ENCODE measurements at places on chromosomes 16 and 17.

- H3K27me3 ChIP-seq, result no peaks in the 10 kb centered on the region
- H3K27ac ChIP-seq, result no peak overlapping the region
Observed at GRCh38 chr17:5832886-5833285, 237.3 kb upstream of the WSCD1 start.

- peak overlapping the region; percentile 62 for H3K4me3 ChIP-seq
- no peak overlapping the region for H3K27ac ChIP-seq
- no peaks in the 10 kb centered on the region for H3K36me3 ChIP-seq
- peaks cover 3% of the 10 kb centered on the region for H3K4me1 ChIP-seq
Observed at GRCh38 chr17:12789075-12789480, 220 bp upstream of the ARHGAP44 start.

DNA sequence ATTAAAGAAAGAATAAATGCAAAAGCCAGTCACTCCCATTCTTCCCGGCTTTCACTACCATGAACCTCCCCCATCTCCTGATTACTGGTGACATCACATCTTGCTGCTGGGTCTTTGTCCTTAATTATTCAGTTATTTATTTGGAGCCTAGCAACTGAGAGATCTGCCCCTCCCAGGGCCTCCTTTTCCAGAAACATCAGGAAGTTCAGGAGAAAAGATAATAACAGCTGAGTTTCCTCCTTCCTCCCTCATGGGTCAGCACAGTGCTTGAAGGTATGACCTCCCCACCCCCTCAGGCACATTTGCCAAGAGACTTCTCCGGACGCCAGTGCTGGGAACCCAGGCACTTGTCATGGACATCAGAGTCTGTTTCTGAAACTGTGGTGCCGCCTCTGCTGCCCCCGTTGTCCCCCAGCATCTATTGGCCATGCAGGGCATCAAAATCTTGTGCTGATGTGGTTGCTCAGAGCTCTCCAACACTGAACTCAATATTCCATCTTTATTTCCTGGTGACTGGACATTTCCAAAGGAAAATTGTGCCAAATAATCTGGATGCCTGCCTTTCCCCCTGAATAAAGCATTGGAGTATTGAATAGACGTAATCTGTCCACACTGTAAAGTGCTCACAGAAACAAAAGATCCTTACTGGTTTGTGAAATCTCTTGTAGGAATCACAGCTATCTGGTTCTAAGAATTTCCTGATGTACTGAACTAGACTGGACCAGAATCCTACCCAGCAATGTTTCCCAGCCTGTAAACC, 71.8 kb downstream of the ZNF18 start:
- no peak overlapping the region for H3K27ac ChIP-seq
- H3K4me1 ChIP-seq, result no peaks in the 10 kb centered on the region
- H3K36me3 ChIP-seq, result no peaks in the 10 kb centered on the region
- H3K27me3 ChIP-seq, result no peaks in the 10 kb centered on the region

DNA sequence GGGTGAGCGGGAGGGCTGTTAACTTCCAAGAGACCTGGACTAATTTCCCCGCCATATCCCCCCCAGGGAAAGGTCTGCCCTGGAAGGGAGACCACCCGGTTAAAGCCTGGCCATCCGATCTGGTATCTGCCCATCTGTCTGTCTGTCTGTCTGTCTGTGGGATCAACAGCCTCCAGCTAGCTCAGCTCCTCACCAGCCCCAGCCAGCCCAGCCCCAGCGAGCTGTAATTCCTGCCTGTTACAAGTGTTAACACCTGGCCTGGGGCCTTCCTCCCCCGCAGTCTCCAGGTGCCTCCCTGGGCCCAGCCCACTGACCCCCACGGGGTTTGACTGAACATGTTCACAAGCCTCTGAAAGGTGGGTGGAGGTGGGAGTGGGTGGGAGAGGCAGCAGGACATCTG, 4.0 kb downstream of the WNT3 start:
- H3K27ac ChIP-seq, result no peak overlapping the region
- peaks cover 10% of the 10 kb centered on the region for H3K4me1 ChIP-seq
- no peak for DNase-seq
- H3K4me3 ChIP-seq, result no peak overlapping the region
- H3K36me3 ChIP-seq, result no peaks in the 10 kb centered on the region

DNA sequence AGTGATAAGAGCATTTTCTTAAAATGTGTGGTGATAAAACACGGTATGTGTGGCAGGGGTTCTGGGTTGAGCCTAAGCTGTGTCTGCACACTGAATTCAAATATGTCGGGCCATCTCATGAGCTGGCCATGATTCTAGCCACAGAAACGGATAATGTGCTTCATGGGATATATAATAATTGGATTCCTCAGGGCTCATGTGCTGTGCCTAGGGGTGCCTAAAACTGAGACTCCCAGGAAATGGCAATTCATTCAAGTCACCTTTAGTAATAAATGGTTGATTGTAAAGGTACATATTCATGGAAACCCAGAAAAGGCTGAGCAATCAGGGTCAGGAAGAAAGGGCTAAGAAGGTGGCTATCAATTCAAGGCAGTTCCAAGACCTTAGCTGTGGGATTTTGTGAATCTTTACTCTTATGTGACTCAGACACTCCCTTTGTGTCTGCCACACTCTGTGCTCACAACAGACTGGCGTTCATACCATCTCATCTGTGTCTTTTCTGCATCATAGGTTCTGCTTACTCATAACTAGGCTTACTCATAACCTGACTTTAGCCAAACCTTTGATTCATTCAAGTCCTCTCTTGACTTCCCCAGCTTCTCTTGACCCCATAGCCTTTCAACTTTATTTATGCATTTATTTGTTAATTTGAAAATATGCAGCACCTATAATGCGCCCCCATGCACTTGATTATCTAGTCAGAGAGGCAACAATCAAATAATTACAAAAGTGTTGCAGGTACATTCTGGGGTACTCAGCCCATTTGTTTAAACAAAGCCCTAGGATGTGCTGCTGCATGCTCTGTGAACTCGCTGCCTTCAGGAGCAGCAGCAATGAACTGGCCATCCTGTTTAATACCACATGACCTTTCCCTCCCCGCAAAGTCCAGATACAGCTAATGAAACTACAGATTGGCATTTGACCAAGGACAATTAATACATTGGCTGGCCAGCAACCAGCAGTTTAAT, 28.4 kb upstream of the MED13 start:
- no peak overlapping the region for H3K27ac ChIP-seq
- peaks cover 7% of the 10 kb centered on the region for H3K4me1 ChIP-seq
- H3K27me3 ChIP-seq, result peaks cover 7% of the 10 kb centered on the region
- no peak for DNase-seq
- H3K36me3 ChIP-seq, result no peaks in the 10 kb centered on the region
- no peak overlapping the region for H3K4me3 ChIP-seq

- H3K4me3 ChIP-seq, result no peak overlapping the region
- peak; percentile 39 for DNase-seq
- H3K4me1 ChIP-seq, result peaks cover 17% of the 10 kb centered on the region
- H3K27ac ChIP-seq, result peak overlapping the region; percentile 35
- H3K27me3 ChIP-seq, result no peaks in the 10 kb centered on the region
Observed at GRCh38 chr16:79217375-79218011, 383.0 kb downstream of the MAF start.

DNA sequence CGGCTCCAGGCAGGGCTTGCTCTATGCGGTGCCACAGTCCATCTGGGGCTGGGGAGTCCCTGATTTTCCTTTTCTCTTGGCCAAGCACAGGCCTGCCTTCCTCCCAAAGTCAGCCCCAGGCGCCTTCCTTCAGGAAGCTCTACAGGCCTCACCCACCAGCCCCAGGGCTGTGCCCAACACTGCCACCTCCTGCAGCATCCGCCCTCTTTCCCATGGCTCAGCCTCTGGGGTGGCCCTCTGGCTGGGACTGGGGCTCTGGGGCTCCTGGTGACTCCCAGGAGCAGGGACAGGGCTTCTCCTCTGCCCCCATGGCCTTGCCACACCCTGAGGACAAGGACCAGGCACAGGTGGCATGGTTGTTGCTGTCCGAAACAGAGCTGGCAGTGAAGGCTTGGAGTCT, 817 bp downstream of the ITGB4 start:
- H3K4me1 ChIP-seq, result peaks cover 5% of the 10 kb centered on the region
- no peak for DNase-seq
- H3K27me3 ChIP-seq, result peaks cover 50% of the 10 kb centered on the region
- H3K36me3 ChIP-seq, result no peaks in the 10 kb centered on the region
- no peak overlapping the region for H3K27ac ChIP-seq

- H3K4me3 ChIP-seq, result no peak overlapping the region
- peaks cover 69% of the 10 kb centered on the region for H3K27me3 ChIP-seq
- H3K4me1 ChIP-seq, result peaks cover 2% of the 10 kb centered on the region
- DNase-seq, result no peak
Observed at GRCh38 chr16:66269617-66270332, 96.7 kb upstream of the CDH5 start.

- no peaks in the 10 kb centered on the region for H3K36me3 ChIP-seq
- H3K27ac ChIP-seq, result peak overlapping the region; percentile 37
Observed at GRCh38 chr16:15899538-15900100, 11.2 kb upstream of the CEP20 start.

DNA sequence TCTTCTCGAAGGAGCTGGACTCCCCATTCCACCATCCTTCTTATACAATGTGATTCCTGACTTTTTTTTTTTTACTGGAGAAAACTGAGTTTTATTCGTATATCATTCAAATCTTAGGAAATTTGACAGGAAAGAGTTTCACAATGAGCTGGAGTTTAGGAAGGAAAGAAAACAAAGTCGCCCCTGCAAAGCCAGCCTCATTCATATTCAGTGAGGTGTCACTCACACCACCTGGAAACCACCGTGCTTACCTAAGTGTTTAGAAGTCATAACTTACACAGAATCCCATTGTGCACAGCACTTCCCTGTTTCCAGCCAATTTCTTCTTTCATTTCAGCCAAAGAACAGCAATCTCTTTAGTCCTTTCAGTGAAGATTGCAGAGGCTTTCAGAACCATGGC, 90.3 kb upstream of the CHMP6 start:
- H3K4me1 ChIP-seq, result peaks cover 57% of the 10 kb centered on the region
- H3K36me3 ChIP-seq, result peaks cover 42% of the 10 kb centered on the region
- no peak overlapping the region for H3K4me3 ChIP-seq
- no peaks in the 10 kb centered on the region for H3K27me3 ChIP-seq
- H3K27ac ChIP-seq, result peak overlapping the region; percentile 78
- DNase-seq, result no peak

DNA sequence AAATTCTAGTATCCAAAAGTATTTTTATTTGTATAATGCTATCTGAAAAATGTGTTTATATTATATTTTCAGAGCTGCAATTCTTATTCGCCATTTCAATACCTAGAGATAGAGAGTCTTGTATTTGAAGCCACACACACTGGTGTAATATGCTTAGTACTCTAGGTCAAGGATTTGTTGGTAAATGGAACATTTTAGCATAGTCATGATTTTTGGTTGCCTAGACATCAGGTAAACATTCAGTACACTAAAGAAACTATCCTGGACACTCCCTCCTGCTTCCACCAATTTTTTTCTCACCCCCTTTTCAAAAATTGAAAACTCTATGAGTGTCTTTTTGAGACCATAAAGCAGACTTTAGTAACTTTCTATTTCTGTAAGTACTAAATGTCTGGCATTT, 20.8 kb downstream of the ABHD15 start:
- no peaks in the 10 kb centered on the region for H3K27me3 ChIP-seq
- peaks cover 35% of the 10 kb centered on the region for H3K36me3 ChIP-seq
- H3K27ac ChIP-seq, result no peak overlapping the region
- no peak overlapping the region for H3K4me3 ChIP-seq
- peaks cover 12% of the 10 kb centered on the region for H3K4me1 ChIP-seq

GRCh38 chr16:88510091-88510994, 57.3 kb downstream of the ZFPM1 start:
- H3K36me3 ChIP-seq, result no peaks in the 10 kb centered on the region
- H3K27ac ChIP-seq, result no peak overlapping the region
- no peak overlapping the region for H3K4me3 ChIP-seq
- H3K27me3 ChIP-seq, result no peaks in the 10 kb centered on the region
- DNase-seq, result no peak

- H3K27me3 ChIP-seq, result peaks cover 30% of the 10 kb centered on the region
- H3K4me1 ChIP-seq, result peaks cover 59% of the 10 kb centered on the region
- peak overlapping the region; percentile 71 for H3K4me3 ChIP-seq
- no peak for DNase-seq
Observed at GRCh38 chr16:4114257-4115208, 1.7 kb downstream of the ADCY9 start.

GRCh38 chr17:27452828-27453227, 3.4 kb upstream of the KSR1 start:
- H3K36me3 ChIP-seq, result peaks cover 4% of the 10 kb centered on the region
- no peak overlapping the region for H3K27ac ChIP-seq
- H3K4me1 ChIP-seq, result peaks cover 21% of the 10 kb centered on the region
- H3K4me3 ChIP-seq, result no peak overlapping the region
- no peak for DNase-seq

DNA sequence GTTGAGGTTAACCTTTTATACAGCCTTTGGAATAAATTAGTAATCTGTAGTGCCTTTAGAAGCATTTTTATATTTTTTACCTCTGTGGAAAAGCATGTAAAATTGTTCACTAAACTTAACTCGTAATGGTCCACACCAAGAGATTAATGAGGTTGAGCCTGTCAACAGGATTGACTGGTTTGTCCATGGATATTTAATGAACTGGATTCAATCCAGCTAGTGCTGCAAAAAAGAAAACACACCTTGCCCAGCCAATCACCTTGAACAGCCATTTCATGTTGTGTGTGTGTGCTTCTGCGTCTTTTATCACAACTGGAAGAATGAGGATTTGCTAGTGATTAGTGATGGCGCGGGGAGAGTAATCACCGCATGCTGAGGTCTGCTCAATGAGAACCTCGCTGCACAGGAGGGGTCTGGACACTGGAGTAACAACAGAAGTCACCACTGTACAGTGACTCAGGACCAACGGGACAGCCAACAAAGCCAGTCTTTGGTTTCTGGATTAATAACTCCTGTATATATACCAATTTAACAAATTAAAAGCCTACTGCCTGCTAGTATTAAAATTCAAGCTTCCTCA, 33.7 kb downstream of the LITAFD start:
- H3K27me3 ChIP-seq, result no peaks in the 10 kb centered on the region
- no peak for DNase-seq
- H3K36me3 ChIP-seq, result peaks cover 84% of the 10 kb centered on the region

Data from activated naive CD4-positive, alpha-beta T cell treated with anti-CD3 and anti-CD28 coated beads, Interleukin-2, amount 10 ng/mL, durations not matched to agents 7 days and 5 days (primary cell).